Activated T-helper 2 cell treated with anti-CD3 and anti-CD28 coated beads, Interferon-gamma antibody, Interleukin-2, Interleukin-4, amounts not matched to agents 10 μg/mL and 5 μg/mL and 100 μg/mL, durations not matched to agents 14 hours and 24 hours and 36 hours (primary cell): ENCODE measurements at places on chromosomes 3 and 15. TPM values are rescaled to one million over a fixed set of nuclear protein-coding genes. Genes with fewer than 3 reads are reported as not detected.
A peak's percentile ranks its signal among the peaks of the same experiment; 100 is the strongest.

ZNF620 gene
- total RNA-seq: 6.3 and 6.7 TPM in 2 replicates

GRCh38 chr15:35244227-35244626 is 159.1 kb upstream of the NANOGP8 start:
- DNase-seq: no peak

DNA sequence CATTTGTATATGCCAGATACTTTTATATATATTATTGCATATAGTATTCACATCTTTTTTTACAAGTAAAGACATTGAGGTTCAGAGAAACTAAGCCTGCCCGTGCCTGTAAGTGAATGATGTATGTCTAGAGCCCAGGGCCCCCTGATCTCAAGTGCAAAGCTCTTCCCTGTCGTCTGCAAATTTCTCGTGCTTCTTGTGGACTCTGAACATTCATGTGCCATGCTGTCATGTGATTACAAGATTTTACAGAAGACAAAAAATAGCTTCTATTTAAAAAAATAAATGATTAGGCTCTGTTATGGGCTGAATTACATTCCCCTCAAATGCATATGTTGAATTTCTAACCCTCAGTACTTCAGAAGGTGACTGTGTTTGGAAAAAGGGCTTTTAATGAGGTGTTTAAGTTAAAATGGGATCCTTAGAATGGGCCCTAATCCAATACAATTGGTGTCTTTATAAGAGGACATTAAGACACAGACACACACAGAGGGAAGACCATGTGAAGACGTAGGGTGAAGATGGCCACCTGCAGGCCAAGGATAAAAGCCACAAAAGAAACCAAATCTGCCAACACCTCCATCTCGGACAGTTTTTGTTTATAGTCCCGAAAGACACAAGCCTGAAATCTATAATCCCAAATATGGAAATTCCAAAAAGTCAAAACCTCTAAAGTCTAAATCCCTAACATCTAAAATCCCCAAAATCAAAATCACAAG is 3.9 kb upstream of the MASP1 start:
- DNase-seq: no peak

- DNase-seq: no peak
These were observed 42.2 kb upstream of the B3GNT5 start for GRCh38 chr3:183210862-183211341.

DNA sequence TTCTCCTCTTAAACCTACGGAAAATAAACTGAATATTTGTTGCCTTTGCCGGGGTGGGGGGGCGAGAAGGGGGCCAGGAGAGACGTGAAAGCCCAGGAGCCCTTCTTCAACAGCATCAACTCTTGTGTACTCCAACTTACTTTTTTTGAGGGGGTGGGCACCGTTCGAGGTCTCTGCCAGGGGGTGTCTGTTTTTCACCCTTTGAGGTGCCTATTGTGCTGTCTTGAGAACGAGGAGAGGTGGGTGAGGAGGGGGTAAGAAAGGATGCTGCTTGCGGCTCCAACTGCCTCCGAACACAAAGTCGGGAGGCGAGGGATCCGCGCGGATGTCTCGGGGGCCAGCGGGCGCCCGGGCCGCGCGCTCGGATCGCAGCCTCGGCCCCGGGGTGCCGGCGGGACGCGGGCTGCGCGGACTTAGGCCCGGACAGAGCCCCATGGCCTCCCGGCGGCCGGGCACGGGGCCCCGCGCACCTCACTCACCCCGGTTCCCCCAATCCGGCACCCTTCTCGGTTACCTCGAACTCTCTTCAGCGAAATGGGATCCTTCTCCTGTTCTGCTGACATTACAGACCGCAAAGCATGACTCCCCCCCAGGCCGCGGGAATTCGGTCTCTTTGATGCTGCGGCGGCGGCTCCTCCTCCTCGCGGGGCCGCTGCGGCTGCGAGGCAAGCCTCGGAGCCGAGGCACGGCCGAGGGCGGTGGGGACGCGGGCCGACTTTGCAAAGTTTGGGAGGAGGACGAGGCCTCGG is 650 bp downstream of the PYGO1 start:
- DNase-seq: no peak

CHRNA7 gene
- 0.09 and 0.25 TPM in 2 replicates for total RNA-seq

COL6A5 gene
- not detected in 2 replicates for total RNA-seq

DNA sequence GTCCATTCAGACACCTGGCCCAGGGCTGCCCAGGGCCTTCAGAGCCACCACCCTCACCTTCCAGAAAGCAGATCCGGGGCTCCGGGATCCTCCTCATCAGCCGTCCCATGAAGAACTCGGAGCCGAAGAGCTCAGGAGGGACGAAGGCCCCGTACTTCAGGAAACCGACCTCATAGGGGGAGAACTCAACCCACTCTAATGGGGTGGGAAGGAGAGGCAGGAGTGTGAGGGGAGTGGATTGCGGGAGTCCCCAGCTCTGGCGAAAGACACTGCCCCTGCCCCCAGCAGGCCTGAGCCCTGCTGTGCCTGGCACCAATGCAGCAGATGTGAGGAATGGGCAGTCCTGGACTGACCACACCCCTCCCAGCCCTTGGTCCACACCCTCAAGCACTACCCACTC is 22.6 kb downstream of the PLA2G4D start:
- no peak for DNase-seq

- no peak for DNase-seq
These were observed 26.1 kb downstream of the SEC11A start for GRCh38 chr15:84689858-84690257.

- DNase-seq: no peak
These were observed 9.6 kb downstream of the CLEC3B start for GRCh38 chr3:45035441-45036301.

ZFAND6 gene
- total RNA-seq: 41.9 and 42.8 TPM in 2 replicates

PCYT1A gene
- total RNA-seq: 49.2 and 53.7 TPM in 2 replicates

GRCh38 chr15:99507504-99508310 is 58.1 kb upstream of the MEF2A start:
- DNase-seq: no peak

GRCh38 chr3:55876560-55876959 is 389.5 kb upstream of the WNT5A start:
- no peak for DNase-seq

- no peak for DNase-seq
These were observed 68.9 kb downstream of the CD200R1L start for GRCh38 chr3:112777811-112778210.

WDR76 gene
- 67.8 and 71.0 TPM in 2 replicates for total RNA-seq

ROBO1 gene
- 0.05 TPM in 1 of 2 replicates, not detected in the other for total RNA-seq

DNA sequence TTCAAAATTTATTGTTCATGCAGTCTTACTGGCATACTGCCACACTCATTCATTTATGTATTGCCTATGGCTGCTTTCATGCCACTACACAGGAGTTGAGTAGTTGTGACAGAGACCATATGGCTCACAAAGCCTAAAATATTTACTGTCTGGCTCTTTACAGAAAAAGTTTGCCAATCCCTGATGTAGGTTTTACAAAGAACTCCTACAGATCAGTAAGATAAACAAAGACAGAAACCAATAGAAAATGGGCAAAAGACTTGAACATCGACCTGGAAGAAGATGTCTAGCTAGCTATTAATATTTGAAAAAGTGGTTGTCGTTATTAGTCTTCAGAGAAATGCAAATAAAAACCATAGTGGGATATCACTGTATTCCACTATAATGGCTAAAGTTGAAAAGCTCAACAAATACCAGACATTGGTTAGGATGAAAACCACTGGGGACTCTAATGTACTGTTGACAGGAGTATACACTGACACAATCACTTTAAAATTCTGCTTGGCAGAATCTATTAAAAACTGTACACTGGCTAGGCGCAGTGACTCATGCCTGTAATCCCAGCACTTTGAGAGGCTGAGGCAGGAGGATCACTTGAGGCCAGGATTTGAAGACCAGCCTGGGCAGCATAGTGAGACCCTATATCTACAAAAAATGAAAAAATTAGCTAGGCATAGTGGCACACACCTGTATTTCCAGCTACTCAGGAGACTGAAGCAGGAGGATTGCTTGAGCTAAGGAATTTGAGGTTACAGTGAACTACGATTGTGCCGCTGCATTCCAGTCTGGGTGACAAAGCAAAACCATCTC is 87.7 kb downstream of the NEO1 start:
- no peak for DNase-seq

- no peak for DNase-seq
These were observed 8.5 kb downstream of the MYO5C start for GRCh38 chr15:52287114-52287513.

DNA sequence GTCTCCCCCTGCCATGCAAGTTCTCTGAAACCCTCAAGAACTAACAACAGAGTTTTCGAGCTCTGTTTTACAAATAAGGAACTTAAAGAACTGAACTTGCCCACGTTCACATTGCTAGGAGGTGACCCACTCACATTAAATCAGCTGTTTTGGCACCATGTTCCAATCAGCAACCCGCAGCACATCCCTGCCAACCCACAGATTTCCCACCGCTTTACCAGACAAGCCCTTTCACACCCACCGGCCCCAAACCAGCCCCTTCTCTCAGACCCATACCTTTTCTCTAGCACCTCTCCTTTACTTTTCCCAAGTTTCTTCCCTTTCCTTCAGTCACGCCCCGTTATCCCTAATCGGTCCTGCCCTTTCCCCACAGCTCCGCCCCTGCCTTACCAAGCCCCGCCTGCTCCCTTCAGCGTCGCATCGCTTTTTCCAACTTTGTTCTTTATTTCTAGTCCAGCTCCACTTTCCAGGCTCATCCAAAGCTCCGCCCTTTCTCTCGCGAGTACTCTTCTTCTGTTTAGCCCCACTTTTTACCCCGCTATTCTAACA is 804 bp upstream of the BRPF1 start:
- DNase-seq: no peak

CHST2 gene
- total RNA-seq: 7.4 and 7.7 TPM in 2 replicates

DNA sequence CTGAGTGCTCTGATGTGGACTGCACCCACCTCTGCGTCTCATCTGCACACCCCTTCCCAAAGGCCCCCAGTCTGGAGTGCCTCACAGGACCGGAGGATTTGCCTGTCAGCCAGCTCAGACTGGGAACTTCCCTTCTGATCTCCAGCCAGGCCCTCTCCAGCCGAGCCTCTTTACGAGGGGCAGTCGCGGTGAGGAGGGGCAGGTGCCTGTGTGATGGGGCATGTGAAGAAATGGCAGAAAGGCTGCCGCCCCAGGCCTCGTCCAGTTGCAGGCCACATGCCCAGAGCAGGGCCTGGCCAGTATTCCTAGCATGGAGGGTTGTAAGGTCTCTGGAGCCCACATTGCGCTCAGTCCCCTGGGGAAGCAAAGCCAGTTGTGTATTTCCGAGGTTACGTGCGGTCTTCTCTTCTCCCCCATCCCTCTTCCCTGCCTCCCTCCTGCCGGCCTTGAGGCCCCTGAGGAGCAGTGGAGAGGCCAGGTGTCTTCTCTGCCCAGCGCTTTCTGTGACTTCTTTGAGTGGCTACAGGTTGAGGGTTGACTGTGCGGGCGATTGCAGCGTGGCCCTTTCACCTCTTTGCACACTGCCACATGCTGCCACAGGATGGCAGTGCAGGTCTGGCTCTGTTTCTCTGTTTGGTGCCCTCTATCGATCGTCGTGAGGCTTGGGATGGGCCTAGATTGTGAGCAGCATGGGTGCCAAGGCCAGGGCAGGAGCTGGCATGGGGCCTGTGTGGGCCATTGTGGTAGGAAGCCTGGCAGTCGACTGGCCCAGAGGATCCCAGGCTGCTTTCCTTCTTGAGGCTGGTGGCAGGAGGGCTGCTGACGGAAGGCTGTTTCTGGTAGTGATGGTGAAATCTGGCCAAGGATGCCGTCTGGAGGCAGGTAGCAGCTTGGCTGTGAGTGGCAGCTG is 5.3 kb downstream of the CLK3 start:
- DNase-seq: peak; percentile 72

DNA sequence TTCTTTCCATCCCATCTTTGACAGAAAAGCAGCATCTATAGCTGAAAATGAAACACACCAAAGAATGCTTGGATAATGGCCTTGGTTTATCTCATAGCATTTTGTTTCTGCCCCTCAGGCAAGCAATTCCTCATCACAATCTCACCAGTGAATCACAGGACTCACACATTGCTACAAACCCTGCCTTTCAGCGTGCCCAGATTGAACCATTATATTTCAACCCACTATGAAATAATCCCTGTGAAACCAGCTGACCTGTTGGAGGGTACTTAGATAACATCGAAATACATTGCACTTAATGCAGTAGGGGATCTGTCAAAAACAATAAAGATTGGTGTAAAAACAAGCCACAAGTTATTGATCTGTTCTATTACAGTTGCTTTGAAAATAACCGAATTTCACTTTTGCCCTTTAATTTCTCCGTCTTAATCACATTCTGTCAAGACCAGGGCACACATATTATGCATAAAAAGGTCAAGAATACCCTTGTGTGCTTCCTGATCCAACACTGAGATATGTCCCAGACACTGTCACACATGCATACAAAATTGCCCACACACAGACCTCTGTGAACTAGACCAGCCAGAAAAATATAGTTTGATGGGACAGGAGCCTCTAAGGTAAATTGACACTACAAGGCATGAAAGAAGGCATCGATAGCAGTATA is 839.8 kb downstream of the NTRK3 start:
- no peak for DNase-seq

GRCh38 chr3:172541945-172542488 is 18.8 kb upstream of the TNFSF10 start:
- DNase-seq: no peak

DNA sequence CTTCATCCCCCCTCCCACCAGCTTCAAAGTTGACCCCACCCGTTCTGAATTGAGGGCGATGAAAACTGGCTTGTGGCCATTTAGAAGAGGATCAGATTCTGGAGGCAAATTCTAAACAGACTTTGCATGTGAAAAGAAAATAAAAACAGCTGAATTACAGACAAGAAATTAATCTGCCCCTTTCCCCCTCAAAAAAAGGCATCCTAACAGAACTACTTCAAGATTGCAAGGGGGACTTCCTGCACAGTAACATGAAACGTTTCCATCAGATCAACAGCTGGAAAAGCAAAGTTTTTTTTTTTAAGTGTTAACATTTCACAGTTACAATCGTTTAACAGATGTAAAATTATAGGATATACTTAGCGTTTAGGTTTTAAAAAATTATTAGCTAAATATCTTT is 229.3 kb downstream of the RORA start:
- no peak for DNase-seq
